ENCODE measurements at places on chromosomes 2 and 18.

DNA sequence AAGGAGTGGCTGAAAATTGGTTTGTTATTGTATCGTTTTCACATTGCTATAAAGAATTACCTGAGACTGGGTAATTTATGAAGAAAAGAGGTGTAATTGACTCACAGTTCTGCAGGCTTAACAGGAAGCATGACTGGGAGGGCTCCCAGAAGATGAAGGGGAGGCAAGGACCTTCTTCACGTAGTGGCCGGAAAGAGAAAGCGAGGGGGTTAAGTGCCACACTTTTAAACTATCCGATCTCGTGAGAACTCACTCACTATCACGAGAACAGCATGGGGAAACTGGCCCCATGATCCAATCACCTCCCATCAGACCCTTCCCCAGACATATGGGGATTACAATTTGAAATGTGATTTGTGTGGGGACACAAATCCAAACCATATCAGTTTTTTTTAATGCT lies 81.6 kb downstream of the FBXO15 start:
- no peak for DNase-seq

DNA sequence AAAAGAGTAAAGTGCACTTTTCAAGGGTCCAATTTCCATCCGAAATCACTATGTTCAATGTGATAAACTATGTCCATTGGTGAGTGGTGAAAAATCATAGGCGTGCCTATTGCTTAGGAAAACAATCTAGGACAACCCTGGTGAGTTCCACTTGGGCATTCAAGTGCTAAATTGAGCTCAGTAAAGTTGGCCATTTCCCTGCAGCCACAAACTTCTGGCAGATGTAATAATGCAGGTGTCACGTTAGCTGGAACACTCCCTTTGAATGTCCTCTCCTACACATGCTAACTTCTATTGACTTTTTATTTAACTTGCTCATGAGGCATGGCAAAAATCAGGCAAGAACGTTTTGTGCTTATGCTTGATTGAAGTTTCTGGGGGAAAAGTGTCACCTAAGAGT lies 67.1 kb downstream of the CPS1 start:
- no peak for DNase-seq

DNA sequence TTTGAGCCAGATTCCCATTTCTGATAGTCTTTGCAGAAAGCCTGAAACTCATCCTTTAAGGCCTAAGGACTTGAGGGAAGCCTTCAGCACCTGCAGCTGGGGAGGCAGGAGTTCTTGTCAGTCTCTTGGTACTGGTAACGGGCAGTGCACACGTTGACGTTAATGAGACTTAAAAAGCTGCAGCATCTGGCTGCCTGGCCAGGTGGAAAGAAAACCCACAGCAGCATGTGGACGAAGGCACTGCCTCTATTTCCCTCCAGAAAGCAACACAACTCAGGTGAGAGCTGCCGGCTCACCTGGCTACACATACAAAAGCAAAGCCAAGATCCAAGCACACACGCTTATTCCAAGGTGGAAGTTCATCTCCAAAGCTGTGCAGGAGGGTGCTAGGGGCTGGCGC lies 178.8 kb downstream of the ANAPC1 start:
- DNase-seq = no peak

DNA sequence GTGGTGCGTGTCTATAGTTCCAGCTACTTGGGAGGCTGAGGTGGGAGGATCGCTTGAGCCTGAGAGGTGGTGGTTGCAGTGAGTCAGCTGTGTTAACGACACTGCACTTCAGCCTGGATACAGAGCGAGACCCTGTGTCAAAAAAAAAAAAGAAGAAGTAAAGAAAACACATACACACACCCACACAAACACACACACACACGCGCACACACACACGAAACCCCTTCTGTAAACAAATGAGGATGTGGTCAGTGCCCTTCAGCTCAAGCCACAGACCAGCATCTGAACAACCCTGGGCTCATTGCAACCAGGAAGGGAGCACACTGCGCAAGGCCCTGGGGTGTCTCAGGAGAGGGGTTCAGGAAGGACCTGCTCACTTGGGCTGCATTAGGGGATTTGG lies 47.9 kb upstream of the KCNF1 start:
- no peak for DNase-seq
